Fibroblast of skin of right quadriceps (primary cell): ENCODE measurements at places on chromosomes 11 and 22.

- DNase-seq, result no peak
Measured at GRCh38 chr22:47372596-47373385, 610.3 kb downstream of the TBC1D22A start.

DNA sequence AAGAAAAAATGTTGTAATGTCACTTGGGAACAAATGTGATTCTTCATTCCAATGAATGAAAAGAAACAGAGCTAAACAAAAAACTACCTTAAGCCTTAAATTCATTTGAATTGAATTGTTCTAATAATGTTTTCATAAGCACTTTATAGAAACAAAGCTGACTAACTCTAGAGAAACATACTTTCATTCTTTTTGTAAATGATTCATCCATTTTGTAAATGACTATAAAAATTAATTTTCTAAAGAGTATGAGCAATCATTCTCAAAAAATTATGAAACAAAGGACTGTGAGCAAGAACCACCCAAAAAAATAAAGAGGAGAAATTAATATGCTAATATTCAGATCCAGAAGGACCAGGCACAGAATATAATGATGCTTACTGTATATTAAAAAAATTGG, 986.5 kb upstream of the CHORDC1 start:
- no peak for DNase-seq

DNA sequence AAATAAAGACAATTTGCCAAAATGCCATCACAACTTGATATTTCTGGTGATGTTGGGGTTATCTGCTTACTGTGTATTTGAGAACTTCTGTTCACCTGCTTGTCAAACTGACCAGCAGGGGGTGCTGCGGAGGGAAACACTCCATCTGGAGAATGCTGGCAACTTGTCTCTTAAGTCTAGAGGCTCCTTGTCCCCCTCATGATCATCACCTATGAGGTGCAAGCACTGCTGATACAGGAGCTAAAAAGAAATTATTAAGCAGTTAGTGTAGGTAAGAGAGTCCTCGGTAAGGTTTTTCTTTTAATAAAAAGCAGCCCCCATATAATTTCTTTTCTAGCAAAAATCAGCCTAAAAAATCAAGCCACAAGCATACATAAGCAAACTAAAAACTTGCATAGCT, 32.7 kb upstream of the GLYATL1B start:
- peak; percentile 39 for DNase-seq

GRCh38 chr11:32817852-32818183, 11.9 kb upstream of the PRRG4 start:
- DNase-seq, result no peak
